ENCODE measurements at places on chromosomes 5 and 9.

GRCh38 chr5:170885809-170886208 lies 24.0 kb downstream of the RANBP17 start:
- DNase-seq = no peak

- DNase-seq = no peak
These were observed 20.0 kb downstream of the ANKRD33B start for GRCh38 chr5:10583663-10584572.

- DNase-seq = no peak
These were observed 275.3 kb downstream of the TMEM38B start for GRCh38 chr9:105969636-105970035.

DNA sequence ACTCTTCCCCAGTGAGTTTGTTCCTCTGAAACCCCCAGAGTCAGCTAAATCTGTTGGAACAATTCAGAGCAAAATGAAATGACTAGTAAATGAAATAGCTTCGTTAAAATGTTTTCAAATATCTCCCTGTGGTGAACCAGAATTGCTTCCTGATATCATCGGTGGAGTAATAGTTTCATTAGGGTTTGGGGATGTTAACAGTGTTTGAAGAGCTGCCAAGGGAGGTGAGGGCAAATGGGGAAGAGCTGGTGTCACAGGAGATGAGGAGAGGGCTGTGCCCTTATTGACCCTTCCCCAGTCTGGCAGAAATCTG lies 4.3 kb upstream of the C7 start:
- DNase-seq = no peak

DNA sequence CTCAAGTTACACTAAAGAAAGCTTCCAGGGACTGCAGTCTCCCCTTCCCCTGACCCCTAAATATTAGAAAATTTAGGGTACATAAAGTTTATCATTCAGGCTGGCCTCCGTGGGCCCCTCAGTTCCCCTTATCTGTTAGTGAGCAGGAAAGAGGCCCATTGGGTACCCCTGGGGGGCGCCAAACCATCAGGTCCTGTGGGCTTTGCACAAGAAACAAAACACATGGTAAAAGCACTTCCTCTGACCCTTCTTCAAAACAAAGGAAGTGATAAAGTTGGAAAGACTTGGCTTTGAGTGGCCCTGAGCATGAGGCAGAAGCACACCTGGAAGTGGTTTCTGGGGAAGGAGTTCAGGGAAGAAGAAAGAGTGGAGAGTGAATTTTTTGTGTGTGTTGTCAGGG lies 213.0 kb downstream of the SMARCA2 start:
- DNase-seq = no peak

- DNase-seq = no peak
These were observed 285.2 kb downstream of the CDH12 start for GRCh38 chr5:22567983-22568382.

GRCh38 chr5:40986666-40987065 lies 77.4 kb downstream of the C7 start:
- no peak for DNase-seq

GRCh38 chr9:86971742-86972141 lies 24.4 kb upstream of the GAS1 start:
- no peak for DNase-seq

DNA sequence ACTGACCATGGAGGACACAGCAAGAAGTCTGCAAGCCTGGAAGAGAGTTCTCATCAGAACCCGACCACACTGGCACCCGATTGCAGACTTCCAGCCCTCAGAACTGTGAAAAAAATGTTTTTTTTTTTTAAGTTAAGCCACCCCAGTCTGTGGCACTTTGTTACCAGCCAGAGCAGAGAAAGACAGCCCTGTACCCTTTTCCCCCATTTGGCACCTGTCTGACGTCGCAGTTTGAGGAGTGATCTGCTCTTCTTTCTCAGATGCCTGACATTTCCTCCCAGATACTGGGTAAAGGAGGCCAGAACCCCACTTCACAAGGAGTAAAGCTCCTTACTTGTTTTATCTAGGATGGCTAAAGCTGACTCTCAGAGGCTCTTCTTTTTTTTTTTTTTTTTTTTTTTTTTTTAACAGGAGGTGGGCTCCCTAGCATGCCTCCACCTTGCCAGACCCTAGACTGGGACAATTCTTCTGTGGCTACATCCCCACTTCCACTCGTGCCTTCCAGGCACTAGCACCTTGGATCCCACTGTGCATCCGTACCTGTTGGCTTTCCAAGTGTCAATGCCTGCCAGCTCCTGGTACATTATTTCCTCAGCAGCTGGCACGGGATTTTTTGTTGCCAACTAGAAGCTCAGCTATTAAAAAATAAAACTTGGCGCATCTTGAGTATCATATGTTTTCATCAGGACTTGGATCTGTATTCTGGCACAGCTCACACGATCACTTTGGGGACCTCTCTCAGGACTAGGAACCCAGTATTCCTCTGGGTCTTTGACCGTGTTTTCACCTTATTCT lies 14.4 kb downstream of the CAMK4 start:
- no peak for DNase-seq

DNA sequence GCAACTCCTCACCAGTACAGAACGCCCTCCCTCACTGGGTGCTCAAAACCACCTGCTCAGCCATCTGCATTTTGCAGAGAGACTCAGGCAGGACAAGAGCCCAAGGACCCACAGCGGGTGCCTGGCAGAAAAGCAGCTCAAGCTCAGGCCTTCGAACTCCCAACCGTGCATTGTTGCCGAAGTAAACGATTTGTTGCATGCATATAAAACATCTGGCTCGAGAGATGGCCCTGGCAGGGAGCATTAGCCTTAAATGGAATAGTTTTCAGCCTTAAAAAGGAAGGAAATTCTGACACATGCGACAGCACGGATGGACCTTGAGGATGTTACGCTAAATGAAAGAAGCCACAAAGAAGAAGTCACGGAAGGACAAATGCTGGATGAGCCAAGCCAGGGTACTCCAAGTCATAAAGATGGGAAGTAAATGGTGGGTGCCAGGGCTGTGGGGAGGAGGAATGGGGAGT lies 160.4 kb upstream of the PHYKPL start:
- DNase-seq = no peak

DNA sequence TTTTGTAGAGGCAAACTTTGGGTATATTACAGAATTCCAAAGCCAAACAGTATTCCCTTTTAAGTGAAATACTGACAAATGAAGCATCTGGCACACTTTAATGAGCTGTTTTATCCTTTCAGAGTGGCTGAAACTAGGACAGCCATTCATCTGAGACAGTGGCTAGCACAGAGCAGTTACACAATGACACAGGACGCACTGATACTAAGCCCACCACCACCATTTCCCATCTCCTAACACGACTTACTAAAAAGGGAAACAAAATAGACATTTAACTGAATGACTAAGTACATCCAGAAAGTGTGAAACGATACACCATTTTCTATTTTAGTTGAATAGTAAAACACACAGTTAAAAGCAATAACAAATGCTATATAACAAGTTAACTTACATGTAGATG lies 120.4 kb upstream of the RETREG1 start:
- no peak for DNase-seq

- DNase-seq = no peak
These were observed 47.5 kb upstream of the PLPP6 start for GRCh38 chr9:4614627-4615026.

GRCh38 chr5:66992547-66992946 lies 204.1 kb downstream of the CD180 start:
- no peak for DNase-seq
